ENCODE measurements at places on chromosomes 1 and 21. TPM values are rescaled to one million over a fixed set of nuclear protein-coding genes. Genes with fewer than 3 reads are reported as not detected.

GRCh38 chr1:116983112-116983511 is 18.4 kb upstream of the CD101 start:
- peak; percentile 5 for DNase-seq

DNA sequence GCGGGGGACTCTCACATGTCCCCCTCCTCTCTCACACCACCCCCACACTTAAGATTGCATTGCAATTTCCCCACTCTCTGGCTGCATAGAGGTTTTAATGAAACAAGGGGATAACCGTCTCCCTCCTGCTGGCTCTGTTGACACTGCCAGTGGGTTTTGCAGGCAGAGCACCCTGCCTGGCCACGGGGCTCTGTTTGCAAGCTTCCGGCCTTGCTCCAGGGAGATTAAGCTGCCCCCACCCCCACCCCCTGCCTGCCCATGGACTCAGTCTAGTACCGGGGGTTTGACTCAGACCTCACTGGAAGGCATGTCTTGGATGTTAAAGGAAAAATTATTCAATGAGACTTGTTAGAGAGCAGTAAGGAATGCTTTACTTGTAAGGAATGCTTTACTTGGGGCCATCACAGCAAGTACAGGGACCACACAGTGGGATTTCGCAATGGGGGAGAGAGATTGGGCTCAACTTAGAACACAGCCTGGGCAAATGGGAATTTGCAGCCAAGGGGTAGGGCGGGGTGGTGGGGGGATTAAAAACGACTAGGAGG is 101.0 kb downstream of the AJAP1 start:
- DNase-seq, result no peak

GRCh38 chr1:53393325-53393792 is 65.5 kb upstream of the LRP8 start:
- peak; percentile 81 for DNase-seq

DNA sequence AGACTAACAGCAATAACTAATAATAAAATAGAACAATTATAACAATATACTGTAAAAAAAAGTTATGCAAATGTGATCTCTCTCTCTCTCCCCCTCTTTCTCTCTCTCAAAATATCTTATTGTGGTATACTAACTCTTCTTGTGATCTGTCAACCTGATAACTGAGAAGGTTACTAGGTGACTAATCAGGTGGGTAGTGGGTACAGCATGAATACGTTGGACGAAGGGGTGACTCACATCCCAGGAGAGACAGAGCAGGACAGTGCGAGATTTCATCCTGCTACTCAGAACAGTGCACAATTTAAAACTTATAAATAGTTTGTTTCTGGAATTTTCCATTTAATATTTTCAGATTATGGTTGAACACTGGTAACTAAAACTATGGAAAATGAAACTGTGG is 257.5 kb downstream of the LRRC40 start:
- DNase-seq, result no peak

GRCh38 chr1:39701049-39701439 is 9.8 kb upstream of the HPCAL4 start:
- peak; percentile 72 for DNase-seq

- no peak for DNase-seq
Measured at GRCh38 chr1:178122283-178122682, 28.4 kb downstream of the RASAL2 start.

DNA sequence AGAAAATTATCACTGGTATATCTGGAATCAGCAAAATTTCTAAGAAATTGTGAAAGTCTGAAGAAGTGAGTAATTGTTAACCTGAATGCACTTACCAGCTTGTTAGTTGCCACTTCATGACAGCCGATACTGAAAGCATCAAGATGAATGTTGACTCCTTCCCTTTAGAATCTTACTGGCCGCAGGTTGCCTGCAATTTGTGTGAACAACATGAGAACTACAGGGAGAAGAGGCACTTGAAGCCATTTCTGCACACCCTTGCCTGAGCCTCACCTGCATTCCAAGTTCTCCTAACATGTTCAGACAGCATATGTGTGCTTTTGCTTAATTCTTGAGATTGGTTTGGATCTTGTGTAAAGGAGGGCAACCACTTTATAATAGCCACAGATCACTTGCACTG is 59.2 kb upstream of the SSX2IP start:
- DNase-seq, result no peak

DNA sequence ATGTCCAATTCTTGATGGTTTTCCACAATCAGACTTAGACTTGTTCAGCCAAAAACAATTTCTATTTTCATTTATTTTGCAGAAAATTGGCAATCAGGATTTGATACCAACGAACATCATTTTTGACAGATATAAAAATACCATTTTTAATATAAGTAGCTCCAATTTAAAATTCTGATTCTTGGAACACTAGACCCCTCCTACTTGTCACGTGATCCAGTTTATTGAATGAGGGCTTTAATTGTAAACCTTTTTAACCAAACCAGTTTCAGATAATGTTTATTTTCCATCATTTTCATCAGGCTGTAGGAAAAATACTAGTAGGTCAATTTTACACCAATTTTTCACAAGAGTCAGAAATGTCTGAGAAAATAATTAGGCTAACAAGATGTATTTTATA is 607.2 kb upstream of the RGS18 start:
- DNase-seq, result no peak

GRCh38 chr1:244634546-244634945 is 18.4 kb upstream of the DESI2 start:
- no peak for DNase-seq

- no peak for DNase-seq
Measured at GRCh38 chr1:100611086-100611485, 73.1 kb downstream of the GPR88 start.

DNA sequence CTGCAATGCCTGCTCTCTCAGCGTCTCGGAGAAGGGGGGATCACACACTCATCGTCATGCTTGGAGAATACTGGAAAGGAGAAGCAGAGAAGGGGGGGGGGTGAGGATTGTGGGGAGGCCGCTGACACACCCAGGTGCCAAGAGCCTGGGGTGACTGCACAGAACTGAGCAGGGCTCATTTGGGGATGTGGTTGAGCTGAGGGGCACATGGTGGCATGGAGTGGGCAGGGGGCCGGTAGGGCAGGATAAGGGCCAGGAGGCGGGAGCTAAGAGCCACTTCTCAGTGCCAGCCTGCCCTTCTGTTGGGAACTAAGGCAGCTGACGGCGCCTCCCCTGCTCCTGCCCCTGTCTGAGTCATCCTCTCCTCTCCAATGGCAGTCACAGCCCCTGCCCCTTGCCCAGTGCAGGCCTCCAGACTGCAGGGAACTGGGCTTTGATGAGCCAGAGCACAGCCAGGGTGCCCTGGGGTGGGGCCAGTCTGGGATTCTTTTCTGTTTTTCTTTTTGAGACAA is 27.2 kb downstream of the MRPL37 start:
- no peak for DNase-seq

GRCh38 chr1:104092698-104093097 is 343.0 kb downstream of the AMY1C start:
- peak; percentile 65 for DNase-seq

- peak; percentile 27 for DNase-seq
Measured at GRCh38 chr21:35520856-35521255, 471.8 kb upstream of the RUNX1 start.

GRCh38 chr1:70429757-70430156 is 18.7 kb downstream of the CTH start:
- no peak for DNase-seq

- DNase-seq, result no peak
Measured at GRCh38 chr1:19029191-19030085, 73.0 kb upstream of the IFFO2 start.

DNA sequence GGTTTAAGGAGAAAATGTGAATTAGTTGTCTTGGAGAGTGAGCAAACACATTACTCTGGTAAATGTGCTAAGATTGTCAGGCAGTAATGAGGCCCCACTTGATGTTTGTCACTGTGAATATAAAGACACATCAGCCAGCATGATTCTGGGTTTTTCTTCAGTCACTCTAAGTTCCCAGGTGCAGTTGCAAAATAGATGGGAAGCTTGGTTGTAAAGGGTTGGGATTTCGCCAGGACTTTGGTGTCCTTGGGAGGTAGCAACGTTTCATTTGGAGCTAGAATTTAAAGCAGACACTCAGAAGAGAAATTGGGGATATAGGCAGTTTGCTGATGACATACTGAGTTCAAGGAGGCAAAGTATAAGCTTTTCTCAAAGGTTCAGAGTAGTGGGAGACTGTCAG is 154.3 kb downstream of the MAST2 start:
- DNase-seq, result no peak

- DNase-seq, result peak; percentile 17
Measured at GRCh38 chr1:170932236-170932635, 3.1 kb upstream of the MROH9 start.

- DNase-seq, result no peak
Measured at GRCh38 chr1:180503280-180503862, 994 bp upstream of the ACBD6 start.

- no peak for DNase-seq
Measured at GRCh38 chr1:91015794-91016550, 5.9 kb downstream of the ZNF644 start.

GRCh38 chr21:42857216-42857615 is 22.1 kb downstream of the WDR4 start:
- no peak for DNase-seq

DNA sequence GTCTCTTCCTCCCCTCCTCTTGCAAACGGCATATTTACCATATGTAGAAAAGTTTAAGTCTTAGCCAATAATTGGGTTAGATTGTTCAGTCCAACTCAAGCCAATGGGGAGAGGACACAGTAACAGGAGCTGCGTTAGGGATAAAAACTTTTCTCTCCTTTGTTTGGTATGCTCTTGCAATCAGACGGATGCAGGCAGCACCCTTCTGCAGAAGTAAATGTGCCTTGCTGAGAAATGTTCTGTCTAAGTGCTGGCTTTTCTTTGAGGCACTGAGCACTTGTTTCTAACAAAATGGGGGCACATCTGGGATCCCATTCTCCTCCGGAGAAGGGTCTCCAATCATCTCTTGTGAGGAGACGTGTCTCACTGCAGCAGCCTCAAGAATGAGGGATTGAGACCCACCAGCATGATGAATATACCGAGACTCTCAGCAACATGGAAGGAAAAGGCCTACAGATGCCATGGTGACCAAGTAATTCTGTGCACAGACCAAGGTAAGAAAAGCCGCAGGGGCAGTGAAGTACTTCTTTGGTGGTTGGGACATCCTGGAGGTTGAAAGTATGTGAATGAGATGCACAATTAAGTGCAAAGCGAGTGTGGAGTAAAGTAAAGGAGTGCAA is 20.7 kb upstream of the GNG4 start:
- peak; percentile 65 for DNase-seq

DNA sequence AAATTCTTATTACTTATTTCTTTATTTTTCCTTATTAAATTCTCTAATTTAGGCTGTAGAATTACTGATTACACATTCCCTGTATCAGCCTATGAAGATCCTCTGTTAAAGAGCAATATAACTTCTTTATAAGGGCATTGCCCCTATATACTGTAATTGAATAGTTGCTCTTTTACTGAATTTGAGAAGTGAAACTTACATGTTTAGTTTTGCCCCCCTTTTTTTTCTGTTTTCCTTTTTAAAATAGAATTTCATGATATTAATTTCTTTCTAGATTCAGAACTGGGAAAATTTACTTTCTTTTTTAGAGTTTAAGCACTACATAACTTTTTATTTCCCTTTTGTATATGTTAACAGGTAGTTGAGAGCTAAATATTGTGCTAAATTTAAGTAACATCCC is 29.5 kb upstream of the PGM1 start:
- DNase-seq, result no peak

GRCh38 chr1:167401260-167401873 is 117.0 kb downstream of the CD247 start:
- peak; percentile 73 for DNase-seq

DNA sequence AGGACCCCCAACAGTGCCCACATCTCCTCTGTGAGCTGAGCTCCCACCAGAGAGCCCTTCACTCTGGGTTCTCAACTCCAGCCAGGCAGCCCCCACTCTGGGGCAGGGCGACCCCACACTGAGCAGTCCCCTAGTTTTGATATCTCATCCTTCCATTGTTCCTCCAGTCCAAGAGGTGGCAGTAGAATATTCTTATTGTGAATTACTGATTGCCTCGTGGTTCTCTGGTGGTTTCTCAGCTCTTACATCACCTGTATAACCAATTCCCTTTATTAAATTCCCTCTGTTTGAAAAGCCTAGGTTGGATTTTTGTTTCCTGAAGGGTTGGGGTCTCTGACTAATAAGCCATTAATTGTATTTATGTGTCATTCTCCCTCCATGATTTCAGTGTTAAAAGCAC is 407.5 kb downstream of the SETD4 start:
- no peak for DNase-seq

The SCNM1 gene
- 26.3 TPM for total RNA-seq

The SLC19A1 gene
- 25.9 TPM for total RNA-seq

The PIK3C2B gene
- 17.4 TPM for total RNA-seq

The MRAP gene
- not detected for total RNA-seq

The GPR25 gene
- not detected for total RNA-seq

The LRRIQ3 gene
- 0.16 TPM for total RNA-seq

Measured in GM23338 (cell line).